ENCODE measurements at places on chromosomes 4 and X.

GRCh38 chr4:96162636-96163035 lies 322.7 kb downstream of the PDHA2 start:
- no peak for DNase-seq

DNA sequence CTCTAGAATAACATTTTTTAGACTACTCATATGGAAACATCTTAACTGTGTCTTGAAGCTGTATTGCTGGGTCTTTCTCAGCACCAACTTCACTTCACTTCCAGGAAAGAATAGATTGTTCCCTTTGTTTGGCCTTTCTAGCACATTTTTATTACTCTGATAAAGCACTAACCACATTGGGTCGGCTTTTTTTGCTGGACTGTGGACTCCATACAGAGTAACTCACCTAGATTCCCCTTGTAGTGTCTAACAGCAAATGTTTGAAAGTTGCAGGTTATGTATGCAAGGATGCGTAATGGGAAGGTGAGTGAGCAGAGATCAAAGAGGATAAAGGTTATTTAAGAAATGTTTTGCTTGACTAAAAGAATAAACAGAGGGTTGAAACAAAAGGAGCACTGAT lies 101.2 kb downstream of the MMRN1 start:
- no peak for DNase-seq

- no peak for DNase-seq
Observed at GRCh38 chr4:93355411-93355810, 473.1 kb upstream of the ATOH1 start.

DNA sequence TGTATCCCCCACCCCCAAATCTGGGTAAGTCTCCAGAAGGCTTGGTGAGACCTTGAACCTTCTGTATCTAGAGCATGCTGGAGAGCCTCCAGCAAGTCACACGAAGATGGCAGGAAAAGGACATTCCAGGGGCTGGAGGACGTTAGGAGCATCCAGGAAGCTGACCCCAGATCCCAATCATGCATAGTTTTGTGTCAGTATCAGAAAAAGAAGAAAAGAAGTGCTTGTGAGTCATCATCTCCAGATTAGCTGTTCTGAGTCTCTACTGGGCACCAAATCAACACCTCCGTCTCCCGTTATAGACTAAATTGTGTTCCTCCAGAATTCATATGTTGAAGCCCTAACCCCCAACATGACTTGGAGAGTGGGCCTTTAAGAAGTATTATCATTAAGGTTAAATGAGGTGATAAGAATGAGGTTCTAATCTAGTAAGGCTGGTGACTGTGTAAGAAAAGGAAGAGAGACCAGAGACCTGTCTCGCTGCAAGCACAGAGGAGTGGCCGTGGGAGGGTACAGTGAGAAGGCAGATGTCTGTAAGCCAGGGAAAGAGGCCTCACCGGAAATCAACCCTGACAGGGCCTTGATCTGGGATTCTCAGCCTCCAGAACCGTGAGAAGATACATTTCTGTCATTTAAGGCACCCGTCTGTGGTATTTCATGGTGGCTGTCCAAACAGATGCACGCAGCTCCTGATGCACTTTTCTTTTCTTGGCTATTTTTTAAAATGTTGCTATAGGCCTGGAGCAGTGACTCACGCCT lies 38.1 kb upstream of the CLDN24 start:
- no peak for DNase-seq

DNA sequence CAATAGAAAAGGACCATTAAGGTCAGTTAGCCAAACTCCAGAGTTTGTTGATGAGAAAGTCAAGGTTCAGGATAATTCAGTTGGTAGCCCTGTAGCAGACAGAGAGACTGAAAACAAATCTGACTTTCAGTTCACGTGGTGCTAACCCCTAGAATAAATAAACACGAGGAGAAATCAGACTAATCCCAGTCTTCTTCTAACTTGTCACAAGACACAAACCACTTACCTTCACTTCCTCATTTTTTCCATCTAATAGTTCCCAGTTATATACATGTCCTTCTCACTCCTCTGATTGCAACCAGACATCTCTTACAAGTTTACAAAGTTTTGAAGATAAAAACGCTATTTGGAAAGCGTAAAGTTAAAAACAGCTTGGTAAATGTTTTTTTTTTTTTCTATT lies 7.7 kb downstream of the TLR7 start:
- DNase-seq: no peak

DNA sequence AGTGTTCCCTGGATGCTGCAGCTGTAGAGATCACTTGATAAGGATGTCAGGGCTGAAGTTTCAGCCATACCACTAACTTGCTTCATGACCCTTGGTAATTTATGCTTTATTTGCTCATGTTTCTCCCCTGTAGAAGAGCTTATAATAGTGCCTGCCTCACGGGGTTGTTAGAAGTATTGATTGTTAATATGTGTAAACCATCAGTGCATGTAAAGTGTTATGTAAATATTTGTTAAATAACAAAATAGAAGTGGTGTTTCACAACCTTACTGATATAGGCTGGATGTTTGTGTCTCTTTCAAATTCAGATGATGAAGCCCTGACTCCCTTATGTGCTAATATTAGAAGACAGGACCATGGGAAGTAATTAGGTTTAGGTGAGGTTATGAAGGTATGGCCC lies 1.5 kb upstream of the CXCL2 start:
- peak; percentile 20 for DNase-seq

DNA sequence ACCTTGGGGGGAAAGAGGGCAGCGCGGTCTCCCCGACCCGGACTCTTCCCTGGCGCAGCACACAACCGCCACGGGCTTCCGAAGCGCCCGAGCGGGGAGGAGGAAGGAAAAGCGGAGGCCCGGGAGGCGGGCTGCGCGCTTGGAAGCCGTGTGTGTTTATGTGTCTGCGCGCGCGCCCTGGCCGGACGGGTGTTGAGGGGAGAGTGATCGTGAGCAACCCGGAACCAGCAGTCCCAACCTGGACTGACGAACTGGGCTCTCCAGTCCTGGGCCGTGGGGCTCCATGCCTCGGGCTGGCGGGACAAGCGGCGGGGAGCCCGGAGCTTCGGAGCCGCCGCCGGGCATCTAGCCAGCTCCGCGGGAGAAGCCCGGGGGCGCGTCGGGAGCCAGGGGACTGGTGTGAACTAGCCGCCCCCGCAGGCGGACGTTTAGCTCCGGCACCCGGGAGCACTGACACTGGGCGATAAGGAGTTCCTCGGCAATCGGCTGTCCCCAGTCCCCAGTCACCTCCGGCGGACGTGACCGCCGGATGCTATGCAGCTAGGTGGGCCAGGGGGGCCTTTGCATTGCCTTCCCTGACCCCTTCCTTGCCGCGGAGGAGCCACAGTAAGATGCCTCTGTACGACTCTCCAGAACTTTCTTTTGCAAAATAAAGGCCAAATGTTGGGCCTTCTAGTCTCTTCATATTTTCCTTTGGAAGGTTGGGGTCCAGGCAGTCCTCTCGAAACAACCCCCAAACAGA lies 74.8 kb upstream of the BCOR start:
- DNase-seq: peak; percentile 32

GRCh38 chrX:44935640-44936039 lies 62.7 kb downstream of the KDM6A start:
- DNase-seq: no peak

- no peak for DNase-seq
Observed at GRCh38 chr4:40992472-40993295, 221.7 kb downstream of the APBB2 start.

DNA sequence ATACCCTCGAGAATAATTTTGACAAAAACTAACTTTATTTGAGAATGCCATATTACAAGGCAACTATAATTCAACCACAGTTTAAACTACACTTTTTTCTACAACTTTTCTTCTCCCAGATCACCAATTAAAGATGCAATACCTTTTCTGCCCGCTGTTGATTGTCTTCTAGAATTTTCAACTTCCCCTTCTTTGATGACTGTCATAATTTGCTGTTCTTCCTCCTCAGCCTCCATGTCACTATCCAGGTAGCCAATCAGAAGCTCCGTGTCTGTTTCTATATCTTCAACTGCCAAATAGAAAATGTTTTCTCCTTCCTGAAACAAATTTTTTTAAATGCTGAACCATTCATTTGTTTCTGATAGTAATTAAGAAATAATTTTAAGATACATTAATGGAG lies 101.5 kb downstream of the PRDM5 start:
- no peak for DNase-seq

- no peak for DNase-seq
Observed at GRCh38 chr4:186404562-186405134, 138.7 kb downstream of the F11 start.
